ENCODE measurements at places on chromosomes 6 and 20.

DNA sequence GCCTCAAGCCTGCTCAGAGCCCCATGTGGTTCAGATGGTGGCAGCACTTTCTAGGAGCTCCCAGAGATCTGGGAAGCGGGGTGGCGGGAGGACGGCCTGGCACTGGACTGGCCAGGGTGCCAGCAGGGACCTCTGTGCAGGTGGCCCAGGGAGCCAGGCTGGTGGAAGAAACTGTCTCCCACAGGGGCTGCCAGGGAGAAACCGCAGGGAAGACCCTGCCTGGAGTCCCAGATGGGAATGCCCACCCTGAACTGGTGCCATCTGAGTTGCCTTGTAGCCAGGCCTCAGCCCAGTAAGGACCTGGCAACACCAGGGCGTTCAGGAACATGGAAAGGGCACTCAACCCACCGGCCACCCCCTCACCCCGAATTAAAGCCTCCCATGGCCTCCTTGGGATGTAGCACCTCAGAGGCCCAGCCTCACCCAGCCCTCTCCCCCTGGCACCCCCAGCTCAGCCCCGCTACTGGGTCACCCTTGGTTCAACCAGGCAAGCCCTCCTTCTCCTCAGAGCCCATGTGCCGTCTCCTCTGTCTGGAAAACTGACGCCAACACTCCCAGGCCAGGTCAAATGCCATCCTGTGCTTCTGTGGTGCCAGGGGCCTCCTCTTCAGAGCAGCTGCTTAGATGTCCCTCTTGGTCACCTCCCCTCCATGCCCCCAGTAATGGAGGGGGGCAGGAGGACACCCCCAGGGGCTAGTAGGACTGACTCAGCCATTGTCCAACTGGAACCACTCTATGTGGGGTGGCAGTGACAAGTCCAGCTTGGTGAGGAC is 5.9 kb upstream of the C20orf144 start:
- no peaks in the 10 kb centered on the region for H3K27me3 ChIP-seq
- H3K4me1 ChIP-seq: peaks cover 26% of the 10 kb centered on the region
- no peak overlapping the region for H3K4me3 ChIP-seq

DNA sequence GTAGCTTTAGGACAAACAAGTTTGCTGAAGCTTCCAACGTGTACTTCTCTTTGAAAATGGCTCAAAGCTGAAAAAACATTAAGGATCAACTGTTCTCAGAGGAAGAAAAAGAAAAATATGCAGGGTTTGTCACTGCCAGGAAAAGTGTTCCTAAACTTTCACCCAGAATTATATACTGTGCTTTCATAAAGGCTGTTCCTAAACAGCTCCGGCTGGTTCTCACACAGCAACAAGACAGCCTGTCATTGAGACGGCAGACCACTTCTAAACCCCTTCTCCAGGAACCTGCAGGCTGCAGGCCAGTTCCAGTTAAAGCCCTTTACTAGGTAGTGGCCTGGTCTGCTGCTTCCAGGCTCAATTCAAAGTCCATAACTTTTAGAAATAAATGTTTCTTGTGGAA is 97.4 kb upstream of the SOX4 start:
- DNase-seq: no peak
- no peaks in the 10 kb centered on the region for H3K27me3 ChIP-seq
- no peak overlapping the region for H3K27ac ChIP-seq

GRCh38 chr6:43401730-43402129 is 25.6 kb upstream of the ABCC10 start:
- H3K27ac ChIP-seq: no peak overlapping the region
- no peaks in the 10 kb centered on the region for H3K36me3 ChIP-seq
- DNase-seq: no peak
- no peak overlapping the region for H3K4me3 ChIP-seq
- H3K4me1 ChIP-seq: peaks cover 8% of the 10 kb centered on the region

GRCh38 chr6:144286503-144287393 is 1.6 kb downstream of the UTRN start:
- no peak overlapping the region for H3K4me3 ChIP-seq
- peaks cover 6% of the 10 kb centered on the region for H3K27me3 ChIP-seq
- H3K36me3 ChIP-seq: no peaks in the 10 kb centered on the region
- no peak for DNase-seq
- H3K4me1 ChIP-seq: peaks cover 19% of the 10 kb centered on the region
- H3K27ac ChIP-seq: no peak overlapping the region

GRCh38 chr20:51542571-51543421 is at the start of gene NFATC2:
TSS of gene NFATC2 (minus strand) at chr20:51542719. CDS start at chr20:51542499, 220 bp downstream.
- H3K4me1 ChIP-seq: peaks cover 45% of the 10 kb centered on the region
- H3K4me3 ChIP-seq: peak within 1 kb of the TSS; percentile 83
- peaks cover 11% of the 10 kb centered on the region for H3K36me3 ChIP-seq
- no peaks in the 10 kb centered on the region for H3K27me3 ChIP-seq
- H3K27ac ChIP-seq: peak within 1 kb of the TSS; percentile 90

DNA sequence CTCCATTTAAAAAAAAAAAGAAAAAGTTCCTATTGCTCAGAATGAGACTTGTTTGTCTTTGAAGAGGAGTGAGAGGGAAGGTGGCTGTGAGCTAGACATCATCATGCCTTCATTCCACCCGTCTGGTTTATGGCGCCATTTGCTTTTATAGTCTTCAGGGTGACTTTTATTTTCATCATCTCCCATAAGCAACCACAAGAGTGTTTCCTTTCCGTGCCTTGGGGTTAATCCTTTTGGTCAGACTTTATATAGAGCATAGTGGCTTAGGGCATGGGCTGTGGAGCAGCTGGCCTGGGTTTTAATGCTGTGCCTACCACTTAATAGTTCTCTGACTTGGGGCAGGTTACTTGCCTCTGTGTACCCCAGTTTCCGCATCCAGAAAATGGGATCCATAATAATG is 77.8 kb downstream of the RREB1 start:
- H3K27me3 ChIP-seq: no peaks in the 10 kb centered on the region
- no peak overlapping the region for H3K27ac ChIP-seq
- no peaks in the 10 kb centered on the region for H3K36me3 ChIP-seq
- H3K4me3 ChIP-seq: no peak overlapping the region
- peaks cover 9% of the 10 kb centered on the region for H3K4me1 ChIP-seq
- no peak for DNase-seq

GRCh38 chr6:3453413-3454272 is 3.2 kb downstream of the SLC22A23 start:
- no peaks in the 10 kb centered on the region for H3K4me1 ChIP-seq
- H3K27ac ChIP-seq: no peak overlapping the region
- DNase-seq: peak; percentile 31

DNA sequence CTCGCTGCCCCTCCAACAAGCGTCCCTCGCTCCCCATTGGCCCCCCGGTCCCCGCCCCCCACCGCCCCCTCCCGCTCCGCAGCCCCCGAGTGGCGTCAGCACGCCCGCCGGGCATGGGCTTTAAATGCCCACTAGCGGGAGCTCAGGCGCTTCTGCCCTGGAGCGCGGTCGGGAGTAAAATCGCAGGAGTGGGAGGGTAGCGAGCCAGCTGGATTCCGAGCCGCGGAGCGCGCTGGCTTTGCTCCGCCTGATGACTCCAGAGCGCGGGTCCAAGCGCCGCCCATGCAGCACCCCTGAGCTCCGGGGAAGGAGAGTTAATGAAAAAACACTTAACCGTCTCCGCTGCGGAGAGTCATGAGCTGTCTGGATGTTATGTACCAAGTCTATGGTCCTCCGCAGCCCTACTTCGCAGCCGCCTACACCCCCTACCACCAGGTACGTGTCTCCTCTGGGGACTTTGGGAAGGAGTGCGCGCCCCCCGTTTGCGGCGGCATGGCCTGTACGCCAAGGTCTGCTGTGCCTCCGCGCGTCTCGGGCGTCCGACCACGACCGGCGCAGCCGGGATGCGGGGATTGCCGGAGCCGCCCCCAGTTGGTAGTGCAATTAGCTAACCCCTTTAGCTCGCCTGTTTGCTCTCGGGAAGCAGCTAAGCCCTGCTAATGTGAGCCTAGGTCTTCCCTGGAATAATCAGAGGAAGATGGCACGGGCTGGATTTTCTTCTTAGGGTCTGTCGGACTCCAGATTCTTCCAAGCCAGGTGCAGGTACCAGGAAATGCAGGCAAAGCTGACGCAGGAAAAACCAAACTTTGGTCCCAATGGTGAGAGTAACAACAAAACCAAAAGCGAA is at the start of gene VGLL2:
Gene VGLL2, plus strand, starts transcription at position 149 of the 847 bp plus-strand sequence. Its CDS starts 206 bp downstream, at position 355.
- no peak within 1 kb of the TSS for H3K4me3 ChIP-seq
- H3K4me1 ChIP-seq: no peaks in the 10 kb centered on the region
- H3K27ac ChIP-seq: no peak within 1 kb of the TSS
- no peaks in the 10 kb centered on the region for H3K36me3 ChIP-seq

DNA sequence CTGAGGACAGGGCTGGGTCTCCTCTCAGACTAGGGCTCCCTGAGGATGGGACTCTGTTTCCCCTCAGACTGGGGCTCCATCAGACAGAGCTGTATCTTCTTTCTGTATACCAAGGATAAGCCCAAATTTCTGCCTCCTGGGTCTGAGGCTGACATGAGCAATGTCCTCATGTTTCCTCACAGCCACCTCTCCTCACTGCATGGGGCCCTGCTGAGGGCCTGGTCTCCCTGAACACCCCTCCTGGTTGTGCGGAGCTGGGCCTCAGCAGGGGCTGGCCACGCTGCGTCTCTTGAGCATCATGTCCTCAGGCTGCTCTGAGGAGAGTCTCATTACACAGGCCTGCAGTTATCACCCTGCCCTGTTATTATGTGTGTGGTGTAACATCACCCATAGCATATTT is 144.6 kb downstream of the LRFN2 start:
- H3K4me3 ChIP-seq: no peak overlapping the region
- H3K27ac ChIP-seq: no peak overlapping the region
- H3K27me3 ChIP-seq: no peaks in the 10 kb centered on the region
- no peaks in the 10 kb centered on the region for H3K36me3 ChIP-seq

GRCh38 chr6:151093706-151094105 is 146.1 kb upstream of the AKAP12 start:
- H3K4me1 ChIP-seq: peaks cover 9% of the 10 kb centered on the region
- H3K36me3 ChIP-seq: peaks cover 27% of the 10 kb centered on the region
- H3K4me3 ChIP-seq: no peak overlapping the region
- no peaks in the 10 kb centered on the region for H3K27me3 ChIP-seq
- no peak for DNase-seq
- H3K27ac ChIP-seq: no peak overlapping the region

DNA sequence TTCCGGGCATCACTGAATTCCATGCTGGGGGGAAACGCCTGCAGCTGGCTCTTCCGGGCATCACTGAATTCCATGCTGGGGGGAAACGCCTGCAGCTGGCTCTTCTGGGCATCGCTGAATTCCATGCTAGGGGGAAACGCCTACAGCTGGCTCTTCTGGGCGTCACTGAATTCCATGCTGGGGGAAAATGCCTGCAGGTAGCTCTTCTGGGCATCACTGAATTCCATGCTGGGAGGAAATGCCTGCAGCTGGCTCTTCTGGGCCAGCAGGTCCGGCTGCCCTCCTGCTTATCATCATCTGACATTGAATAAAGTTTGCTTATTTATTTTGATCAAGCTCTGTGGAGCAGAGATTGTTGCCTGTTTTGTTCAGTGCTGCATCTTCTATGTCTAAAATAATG is 355.1 kb downstream of the SMOC2 start:
- H3K27ac ChIP-seq: no peak overlapping the region
- DNase-seq: no peak
- H3K4me1 ChIP-seq: no peaks in the 10 kb centered on the region
- H3K27me3 ChIP-seq: no peaks in the 10 kb centered on the region
- no peaks in the 10 kb centered on the region for H3K36me3 ChIP-seq

DNA sequence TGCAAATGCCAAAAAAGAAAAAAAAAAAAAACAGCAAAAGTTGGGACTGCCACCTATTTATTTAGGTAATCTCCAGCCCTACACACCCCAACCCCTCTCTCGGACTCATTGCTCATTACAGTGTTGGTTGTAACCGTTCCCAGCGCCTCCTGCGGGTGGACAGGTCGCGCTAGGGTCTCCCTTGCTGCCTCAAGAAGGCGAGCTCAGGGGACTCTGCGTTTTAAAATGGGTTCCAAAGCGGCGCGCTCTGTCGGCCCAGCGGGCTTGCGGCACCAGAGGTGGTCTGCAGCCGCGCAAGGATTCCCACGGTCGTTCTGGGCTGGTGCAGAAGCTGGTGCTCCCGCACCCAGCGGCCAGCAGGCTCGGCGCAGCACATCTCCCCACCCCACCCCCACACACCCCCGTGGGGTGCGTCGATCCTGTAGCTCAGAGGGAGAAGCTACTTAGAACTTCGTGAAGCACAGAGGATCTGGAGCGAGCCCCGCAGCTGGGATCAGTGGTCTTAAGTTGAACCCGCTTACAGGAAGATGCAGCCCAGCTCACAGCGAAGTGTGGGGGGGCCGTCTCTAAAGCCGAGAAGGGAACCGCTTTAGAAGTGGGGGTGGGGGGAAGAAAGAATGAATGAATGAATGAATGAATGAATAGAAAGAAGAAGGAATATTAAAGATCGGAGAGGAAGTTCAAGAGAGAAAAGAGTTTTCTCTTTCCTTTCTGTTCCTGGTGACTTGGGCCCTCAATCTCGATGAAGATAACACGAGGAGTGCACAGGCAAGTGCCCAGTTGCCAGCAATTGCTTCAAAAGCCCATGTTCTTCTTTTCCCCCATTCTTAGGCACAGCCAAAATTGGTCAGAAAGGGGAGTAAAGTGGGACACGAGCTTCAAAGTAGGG is 780 bp downstream of the TFAP2A start:
- no peak overlapping the region for H3K27ac ChIP-seq
- no peaks in the 10 kb centered on the region for H3K36me3 ChIP-seq
- DNase-seq: no peak
- peaks cover 11% of the 10 kb centered on the region for H3K4me1 ChIP-seq

GRCh38 chr20:61819921-61820825 is 245.5 kb downstream of the TAF4 start:
- peaks cover 7% of the 10 kb centered on the region for H3K4me1 ChIP-seq
- no peak overlapping the region for H3K27ac ChIP-seq
- no peak overlapping the region for H3K4me3 ChIP-seq
- no peaks in the 10 kb centered on the region for H3K36me3 ChIP-seq
- H3K27me3 ChIP-seq: no peaks in the 10 kb centered on the region
- no peak for DNase-seq

- no peak overlapping the region for H3K27ac ChIP-seq
- DNase-seq: peak; percentile 46
- H3K27me3 ChIP-seq: no peaks in the 10 kb centered on the region
- no peaks in the 10 kb centered on the region for H3K4me1 ChIP-seq
- H3K4me3 ChIP-seq: no peak overlapping the region
- no peaks in the 10 kb centered on the region for H3K36me3 ChIP-seq
Observed at GRCh38 chr6:28811873-28812272, 111.9 kb downstream of the TRIM27 start.

- no peaks in the 10 kb centered on the region for H3K4me1 ChIP-seq
- no peak overlapping the region for H3K4me3 ChIP-seq
- no peak overlapping the region for H3K27ac ChIP-seq
Observed at GRCh38 chr6:82862543-82862942, 203.1 kb downstream of the UBE3D start.

GRCh38 chr6:168061269-168062210 is 17.5 kb downstream of the FRMD1 start:
- no peak overlapping the region for H3K27ac ChIP-seq
- no peaks in the 10 kb centered on the region for H3K27me3 ChIP-seq
- no peak for DNase-seq
- no peaks in the 10 kb centered on the region for H3K36me3 ChIP-seq
